NCI-H524 treated with DMSO at 0.1 percent for 48 hours (cell line): ENCODE measurements at places on chromosomes 1 and 21.

DNA sequence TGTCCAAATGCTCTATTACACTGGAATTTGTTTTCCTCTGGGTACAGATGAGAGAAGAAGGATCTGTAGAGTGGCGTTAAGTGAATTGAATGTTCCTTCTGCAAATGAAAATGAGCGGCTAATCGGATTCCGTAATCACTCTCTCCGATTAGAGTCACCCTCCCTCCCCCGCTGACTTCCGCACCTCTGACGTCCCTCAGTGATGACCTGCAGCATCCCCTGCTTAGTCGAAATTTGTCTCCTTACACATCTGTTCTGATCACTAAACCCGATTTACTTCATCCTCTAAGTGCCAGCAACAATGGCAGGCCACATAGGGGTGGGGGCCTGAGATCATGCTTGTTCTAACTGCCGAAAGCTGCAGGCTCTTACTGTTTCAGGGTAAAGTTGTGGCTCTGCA lies 378.7 kb downstream of the SEC16B start:
- DNase-seq, result no peak

DNA sequence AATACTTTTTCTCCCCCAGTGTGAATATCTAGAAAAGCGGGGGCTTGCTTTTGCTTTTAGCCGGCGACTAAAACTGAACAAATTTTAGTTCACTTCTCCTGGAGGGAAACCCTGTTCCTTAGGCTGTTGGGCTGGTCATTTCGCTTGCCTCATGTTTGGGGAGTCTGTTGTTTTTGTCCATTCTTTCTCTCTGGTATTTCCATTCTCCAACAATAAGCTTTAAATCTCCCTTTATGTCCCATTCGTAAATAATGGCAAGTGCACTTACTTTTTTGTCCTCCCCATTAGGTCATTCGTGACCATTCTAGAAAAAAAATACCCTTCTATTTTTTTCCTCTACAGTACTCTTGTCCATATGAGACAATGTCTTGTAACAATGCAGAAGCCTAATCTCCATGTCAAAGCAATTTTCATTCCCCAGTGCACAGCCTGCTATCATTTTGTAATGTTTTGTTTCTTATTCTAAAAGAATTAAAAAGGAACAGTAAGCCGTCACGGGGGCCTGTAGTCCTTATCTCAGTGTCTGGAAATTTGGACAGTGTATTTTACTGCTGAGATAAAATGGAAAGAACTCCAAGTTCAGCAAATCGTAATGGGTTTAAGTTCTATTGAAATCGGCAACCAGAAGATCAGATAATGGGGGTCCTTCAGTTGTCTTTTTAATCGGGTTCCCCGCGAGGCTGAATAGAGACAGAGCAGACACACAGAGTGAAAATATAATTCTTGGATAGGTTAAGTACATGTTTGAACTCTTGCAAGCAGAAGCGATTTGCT lies 21.8 kb downstream of the PROX1 start:
- DNase-seq, result no peak

DNA sequence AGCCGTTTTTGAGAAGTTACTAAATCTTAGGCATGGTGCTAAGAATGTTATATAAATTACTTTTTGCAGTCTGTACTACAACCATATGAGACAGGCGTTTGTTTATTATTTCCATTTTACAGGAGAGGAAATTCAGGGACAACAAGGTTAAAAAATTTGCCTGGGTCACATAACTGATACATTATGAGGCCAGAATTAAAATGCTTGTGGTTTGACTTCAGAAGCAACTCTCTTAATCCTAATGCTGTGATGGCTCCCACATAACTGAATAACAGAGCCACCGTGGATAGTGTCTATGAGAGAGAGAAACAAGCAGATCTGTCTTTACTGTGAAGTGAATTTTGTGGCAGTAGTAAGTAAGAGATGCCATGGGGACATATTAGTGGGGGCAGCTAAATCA lies 184.9 kb downstream of the NCAM2 start:
- DNase-seq, result no peak

GRCh38 chr1:34746101-34746500 lies 8.7 kb upstream of the GJB5 start:
- DNase-seq, result no peak

GRCh38 chr1:207055386-207056001 lies 2.4 kb downstream of the PFKFB2 start:
- DNase-seq, result no peak

DNA sequence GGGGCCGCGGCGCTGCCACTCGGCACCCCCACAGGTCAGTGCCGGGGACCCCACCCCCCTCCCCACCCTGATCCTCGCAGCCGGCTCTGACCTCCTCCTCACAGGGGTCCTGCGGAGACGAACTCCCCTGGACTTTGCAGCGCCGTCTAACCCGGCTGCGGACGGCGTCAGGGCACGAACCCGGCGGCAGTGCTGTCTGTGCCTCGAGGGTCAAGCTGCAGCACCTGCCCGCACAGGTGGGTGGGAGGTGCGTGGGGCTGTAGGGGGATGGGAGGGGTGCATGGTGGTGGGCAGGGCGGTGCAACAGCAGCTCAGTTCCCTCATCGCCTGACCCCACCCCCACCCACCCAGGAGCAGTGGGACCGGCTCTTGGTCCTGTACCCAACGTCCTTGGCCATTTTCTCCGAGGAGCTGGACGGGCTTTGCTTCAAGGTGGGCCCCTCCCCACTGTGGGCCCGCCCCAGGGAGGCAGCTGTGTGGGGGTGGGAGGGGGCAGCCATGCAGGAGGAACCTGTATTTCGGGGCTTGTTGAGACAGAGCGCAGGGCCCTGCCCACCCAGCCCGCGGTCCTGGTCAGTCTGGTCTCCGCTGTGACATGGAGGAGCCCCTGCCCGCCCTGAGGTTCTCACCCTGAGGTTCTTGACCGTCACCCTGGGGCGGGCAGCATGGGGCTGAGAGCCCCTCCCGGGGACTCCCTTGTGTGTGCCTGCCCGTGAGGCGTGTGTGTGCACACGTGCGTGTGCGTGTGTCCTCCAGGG lies 4.9 kb downstream of the PLEKHN1 start:
- no peak for DNase-seq

- DNase-seq, result no peak
These were observed 7.1 kb upstream of the NAV1 start for GRCh38 chr1:201531551-201532425.

GRCh38 chr1:185441605-185442004 lies 124.6 kb upstream of the IVNS1ABP start:
- DNase-seq, result no peak

DNA sequence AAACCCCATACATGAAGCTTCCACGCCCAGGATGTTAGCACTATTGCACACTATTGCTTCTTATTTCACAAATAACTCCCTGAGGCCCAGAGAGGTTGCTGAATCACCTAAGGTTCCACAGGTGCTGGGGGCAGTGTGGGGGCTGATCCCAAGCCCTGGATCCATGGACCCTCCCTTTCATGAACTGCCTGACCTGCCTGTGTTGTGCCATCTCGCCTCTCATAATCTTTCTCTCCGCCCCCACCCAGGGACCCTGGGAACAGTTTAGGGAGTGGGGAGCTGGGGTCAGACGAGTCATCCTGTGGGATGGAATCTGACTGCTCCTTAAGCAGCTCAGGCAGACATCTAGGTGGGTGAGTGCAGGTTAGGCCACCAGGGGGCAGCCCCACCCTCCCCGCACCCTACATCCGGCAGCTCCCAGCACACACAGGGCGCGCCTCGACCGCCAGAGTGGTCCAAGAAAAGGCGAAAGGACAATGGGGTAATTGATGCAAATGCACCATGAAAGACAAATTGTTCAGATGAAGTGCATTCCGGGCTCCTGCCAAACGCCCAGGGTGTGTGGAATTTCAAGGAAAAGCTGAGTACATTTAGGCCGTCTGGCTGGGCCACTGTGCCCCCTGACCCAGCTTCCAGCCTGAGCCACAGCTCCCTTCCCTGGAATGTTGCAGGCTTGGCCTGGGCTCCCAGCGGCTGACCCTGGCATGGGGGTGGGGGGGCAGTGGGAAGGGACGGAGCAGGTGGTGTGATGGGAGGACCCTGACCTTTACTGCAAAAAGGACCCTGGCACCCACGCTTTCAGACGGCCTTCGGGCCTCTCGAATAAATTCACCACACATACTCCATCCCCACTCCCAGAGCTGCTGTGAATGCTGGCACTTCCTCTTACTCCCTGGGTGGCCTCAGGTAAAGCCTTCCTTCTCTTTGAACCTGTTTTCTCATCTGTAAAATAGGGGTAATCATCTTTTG lies 20.8 kb downstream of the PHLDA3 start:
- no peak for DNase-seq

DNA sequence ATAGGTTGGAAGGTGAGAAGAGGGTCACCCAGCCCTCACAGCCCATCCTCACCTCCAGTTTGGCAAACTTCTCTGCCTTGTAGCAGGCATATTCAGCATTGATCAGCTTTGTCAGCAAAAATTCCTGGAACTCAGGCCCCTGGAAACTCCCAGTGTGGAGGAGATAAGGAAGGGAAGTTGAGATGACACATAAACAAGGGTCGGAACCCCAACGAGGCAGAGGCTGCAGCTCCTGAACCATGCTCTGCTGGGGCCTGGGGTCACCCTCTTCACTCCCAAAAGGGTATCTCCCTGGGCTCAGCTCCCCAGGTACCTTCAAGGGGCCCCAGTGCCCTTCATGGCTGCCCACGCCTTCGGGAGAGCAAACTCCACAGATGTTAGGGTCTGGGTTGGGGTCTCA lies 60.4 kb downstream of the RAP1GAP start:
- no peak for DNase-seq
